ENCODE measurements at places on chromosomes 6 and 20. TPM values are rescaled to one million over a fixed set of nuclear protein-coding genes. Genes with fewer than 3 reads are reported as not detected.
A peak's percentile ranks its signal among the peaks of the same experiment; 100 is the strongest.

DNA sequence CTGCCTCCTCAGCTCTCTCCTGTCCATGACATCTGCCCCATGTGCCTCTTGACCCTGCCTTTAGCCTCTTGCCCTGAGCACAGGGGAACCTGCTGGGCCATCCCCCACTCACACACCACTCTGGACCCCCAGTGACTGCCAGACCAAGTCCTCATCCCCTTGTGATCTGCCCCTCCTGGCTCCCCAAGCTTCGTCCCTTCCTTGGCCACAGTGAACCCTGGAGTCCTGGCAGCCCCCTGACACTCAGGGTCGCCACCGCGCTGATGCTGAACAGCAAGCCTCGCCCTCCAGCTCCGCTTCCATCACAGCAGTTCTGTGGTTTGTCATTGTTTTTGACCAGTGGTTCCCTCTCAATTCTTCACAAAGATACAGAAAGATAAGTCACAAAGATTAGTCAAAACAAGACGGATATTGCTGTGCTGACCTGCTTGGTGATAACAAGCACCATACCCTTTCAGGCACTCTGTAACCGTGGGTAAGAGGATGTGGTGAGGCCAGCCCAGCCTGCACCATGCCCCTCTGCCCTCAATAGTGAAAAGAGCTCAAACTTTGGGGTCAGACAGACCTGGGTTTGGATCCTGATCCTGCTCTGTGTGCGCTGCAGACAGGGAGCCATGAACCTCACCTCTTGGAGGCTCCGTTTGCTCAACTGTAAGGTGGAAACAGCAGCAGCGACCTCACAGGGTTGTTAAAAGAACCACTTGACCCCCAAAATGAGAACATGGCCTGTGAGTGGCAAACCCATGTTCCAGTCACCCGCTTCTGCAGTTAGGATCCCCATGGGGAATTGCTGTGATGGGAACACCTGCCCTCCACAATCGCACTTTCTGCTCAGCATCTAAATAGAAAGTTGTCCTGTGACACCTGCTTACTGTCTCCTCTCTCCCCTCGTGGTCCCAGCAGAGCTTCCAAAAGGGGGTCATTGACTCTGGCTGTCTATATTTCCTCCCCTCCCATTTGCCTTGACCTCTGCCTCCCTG is 114.5 kb downstream of the TOX2 start:
- no peak for DNase-seq

Gene PARD6B
- 6.0 TPM for polyA plus RNA-seq

DNA sequence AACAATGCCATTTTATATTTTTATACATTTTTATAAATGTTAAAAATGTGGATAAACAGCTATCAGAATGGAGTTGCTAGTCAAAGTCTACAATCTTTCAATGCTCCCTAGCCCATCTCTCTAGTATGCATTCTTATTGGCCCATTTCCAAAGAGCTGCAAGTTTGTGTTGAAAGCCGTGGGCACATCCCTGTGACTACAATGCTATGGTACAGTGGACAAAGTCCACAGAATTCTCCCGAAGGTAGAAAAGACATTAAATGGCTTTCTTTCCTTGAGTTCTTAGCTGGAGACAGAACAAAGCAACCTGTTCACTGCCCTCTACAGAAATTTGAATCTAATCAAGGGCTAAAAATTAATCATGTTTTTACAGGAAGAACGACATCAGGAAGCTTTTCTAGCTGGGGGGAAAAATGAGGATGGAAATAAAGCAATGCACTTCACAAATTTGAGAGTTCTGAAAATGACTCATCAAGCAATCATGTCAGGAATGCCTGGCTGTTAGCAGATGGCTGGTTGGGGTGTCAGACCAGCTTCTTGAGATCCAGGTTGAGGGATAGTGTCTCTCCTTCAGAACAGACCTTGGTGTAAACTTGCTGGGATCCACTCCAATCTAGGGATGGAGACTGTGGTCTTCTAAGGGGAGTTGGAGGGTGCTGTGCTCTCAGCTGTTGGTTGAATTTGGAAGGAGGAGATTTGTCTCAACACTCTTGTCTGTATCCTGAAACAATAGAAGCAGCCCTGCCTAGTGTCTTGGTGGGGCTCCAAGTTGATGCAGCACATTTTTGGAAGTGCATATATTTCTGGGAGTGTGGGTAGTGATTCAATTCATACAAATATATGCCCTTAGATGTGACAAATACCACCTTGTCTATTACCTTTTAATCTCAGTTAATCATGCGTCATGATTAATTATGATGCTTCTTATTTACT is 143.4 kb upstream of the PHACTR1 start:
- DNase-seq, result no peak

Gene TGM3
- polyA plus RNA-seq, result 0.62 TPM

- DNase-seq, result peak; percentile 79
Measured at GRCh38 chr20:44979090-44979621, 12.8 kb downstream of the STK4 start.

DNA sequence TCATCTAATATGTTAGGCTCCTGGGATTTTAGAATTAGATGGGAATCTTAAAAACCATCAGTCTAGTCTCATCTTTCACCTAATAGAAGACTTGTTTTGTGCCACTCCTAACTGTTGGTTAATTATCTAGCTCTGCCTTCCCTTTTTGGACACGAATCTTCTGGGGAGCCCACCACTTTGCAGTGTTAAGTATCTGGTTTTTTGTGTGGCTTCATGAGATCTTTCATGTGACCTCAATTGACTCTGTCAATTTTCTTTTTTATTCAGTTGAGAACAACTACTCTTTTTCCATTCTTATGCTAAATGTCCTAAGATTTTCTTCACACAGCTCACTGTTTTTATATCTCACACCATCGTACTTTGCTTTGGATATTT is 16.9 kb downstream of the TBPL1 start:
- no peak for DNase-seq

Gene BPIFA3
- not detected for polyA plus RNA-seq

DNA sequence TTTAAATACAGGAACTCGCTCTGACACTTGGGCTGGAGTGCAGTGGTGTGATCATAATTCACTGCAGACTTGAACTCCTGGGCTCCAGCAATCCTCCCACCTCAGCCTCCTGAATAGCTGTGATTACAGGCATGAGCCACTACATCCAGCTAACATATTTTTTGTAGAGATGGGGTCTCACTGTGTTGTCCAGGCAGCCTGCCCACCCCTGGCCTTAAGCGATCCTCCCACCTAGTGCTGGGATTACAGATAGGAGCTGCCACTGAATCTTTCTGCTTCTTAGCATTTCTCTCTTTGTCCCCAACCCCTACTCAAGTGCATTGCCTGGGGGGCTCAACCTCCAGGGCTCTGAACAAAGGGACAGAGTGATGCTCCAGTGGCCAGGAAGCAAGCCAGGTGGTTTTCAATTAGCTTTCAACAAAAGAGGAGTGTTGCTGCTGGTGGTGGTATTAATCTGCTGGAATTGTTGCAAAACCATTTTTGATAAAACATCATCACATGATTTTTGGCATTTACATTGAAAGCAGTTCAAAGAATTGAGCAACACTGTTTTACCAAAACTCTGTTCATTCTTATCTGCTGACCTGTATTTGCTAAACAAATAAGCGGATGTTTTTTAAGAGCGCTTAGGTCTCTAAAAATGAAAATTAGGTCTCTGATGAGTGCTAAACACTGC is 40.4 kb upstream of the BPIFA2 start:
- DNase-seq, result no peak

Measured in stomach (tissue), 19 donors.